Stimulated activated CD4-positive, alpha-beta T cell treated with anti-CD3 and anti-CD28 coated beads, Interleukin-4, amount 100 ng/mL, for 1 hour (primary cell): ENCODE measurements at places on chromosomes 7 and 10.

DNA sequence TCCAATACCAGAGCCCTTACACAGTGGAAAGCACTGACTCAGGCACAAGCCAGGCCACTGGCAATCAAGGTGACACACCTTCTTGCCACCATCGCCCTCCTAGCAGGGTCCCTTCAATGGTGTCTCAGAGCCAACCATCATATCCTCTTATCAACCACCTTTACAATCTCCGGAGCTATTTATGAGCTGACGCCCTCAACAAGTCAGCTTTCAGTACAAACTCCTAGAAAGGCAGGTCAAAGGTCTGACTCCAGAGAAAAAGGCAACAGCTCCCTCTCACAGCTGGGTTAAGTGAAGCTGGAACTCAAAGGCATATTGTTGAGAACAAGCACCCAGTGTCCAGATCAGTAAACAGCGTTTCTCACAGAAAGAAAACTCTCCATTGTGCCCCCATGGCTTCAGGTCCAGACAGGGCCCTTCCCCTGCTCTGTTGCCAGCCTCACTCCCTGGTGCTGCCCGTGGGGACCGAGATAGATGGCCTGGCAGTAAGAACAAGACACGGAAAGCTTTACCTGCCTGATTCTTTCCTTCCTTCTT, 2.4 kb downstream of the ZNF3 start:
- DNase-seq = no peak

- DNase-seq = no peak
These were observed 5.7 kb downstream of the PSMG3 start for GRCh38 chr7:1563981-1564602.

DNA sequence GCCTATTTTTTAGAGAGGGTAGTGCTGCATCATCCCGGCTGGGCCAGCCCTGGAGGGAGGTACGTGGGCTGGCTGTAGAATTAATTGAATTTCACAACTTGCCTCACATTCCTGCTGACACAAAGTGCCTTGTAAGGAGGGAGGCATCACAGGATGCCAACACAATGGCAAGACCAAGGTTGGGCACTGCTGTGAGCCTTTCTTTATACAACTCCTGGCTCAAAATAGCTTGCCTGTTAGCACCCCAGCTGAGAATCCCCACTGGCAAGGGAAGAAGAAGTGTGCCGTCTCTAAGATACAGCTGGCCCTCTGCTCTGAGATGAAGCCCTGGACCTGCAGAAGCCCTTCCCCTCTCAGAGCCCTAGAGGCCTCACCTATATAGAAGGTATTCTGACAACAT, 873.9 kb downstream of the GRID1 start:
- DNase-seq = no peak

- DNase-seq = no peak
These were observed 325.5 kb downstream of the GRID1 start for GRCh38 chr10:86041116-86041515.

DNA sequence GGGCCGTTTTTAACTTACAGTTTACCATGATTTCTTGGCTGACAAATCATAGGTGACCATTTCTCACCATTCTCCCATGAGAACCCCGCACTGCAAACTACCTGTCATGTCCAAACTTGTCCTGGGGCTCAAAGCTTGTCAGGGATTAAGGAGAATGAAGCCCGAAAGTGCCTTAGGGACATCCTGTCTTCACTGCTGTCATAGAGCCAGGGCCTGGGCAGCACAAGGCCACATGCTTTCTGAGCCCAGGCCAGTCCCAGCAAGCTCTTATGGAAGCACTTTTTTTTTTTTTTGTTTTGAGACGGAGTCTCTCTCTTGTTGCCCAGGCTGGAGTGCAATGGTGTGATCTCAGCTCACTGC, 33.9 kb downstream of the CCM2 start:
- DNase-seq = no peak

DNA sequence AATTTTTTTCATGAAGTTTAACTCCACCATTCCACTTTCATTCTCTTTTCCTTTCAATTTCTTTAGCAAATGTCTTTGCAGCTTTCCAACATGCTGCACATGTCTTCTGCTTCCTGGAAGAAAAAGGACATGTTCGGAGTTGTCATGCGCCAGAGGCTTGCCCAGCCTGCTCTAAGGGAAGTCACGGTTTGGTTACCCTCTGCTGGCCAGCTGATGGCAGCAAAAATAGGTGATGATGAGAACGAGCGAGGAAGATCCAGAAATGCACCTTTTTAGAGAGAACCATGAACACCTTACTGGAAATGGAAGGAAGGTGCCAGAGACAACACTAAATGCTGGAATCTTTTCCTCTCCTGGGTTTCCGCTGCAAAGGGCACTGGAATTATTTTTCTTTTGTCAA, 4.9 kb upstream of the ZSCAN21 start:
- DNase-seq = no peak

GRCh38 chr10:107611115-107611514, 446.6 kb upstream of the SORCS1 start:
- no peak for DNase-seq

DNA sequence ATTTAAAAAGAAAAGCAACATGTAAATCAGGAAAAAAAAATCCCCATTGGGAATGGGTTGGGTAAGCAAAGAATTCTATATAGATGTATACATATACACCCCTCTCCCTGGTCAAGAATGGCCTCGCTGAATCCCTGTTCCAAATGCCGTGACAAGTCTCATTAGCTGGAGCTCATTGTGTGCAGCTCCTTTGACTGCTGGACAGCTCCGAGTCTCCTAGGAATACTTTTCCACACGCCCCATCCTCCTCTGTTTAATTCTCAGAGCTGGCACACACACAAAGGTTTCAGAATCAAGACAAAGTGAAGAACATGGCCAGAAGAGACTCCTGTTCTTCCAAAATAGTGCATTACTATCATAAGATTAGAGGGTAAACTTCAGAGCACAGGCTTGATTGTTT, 130.9 kb upstream of the MKLN1 start:
- no peak for DNase-seq

GRCh38 chr10:340646-341045, 205.4 kb downstream of the ZMYND11 start:
- DNase-seq = no peak

GRCh38 chr7:139066315-139066714, 30.5 kb upstream of the ZC3HAV1L start:
- DNase-seq = no peak

DNA sequence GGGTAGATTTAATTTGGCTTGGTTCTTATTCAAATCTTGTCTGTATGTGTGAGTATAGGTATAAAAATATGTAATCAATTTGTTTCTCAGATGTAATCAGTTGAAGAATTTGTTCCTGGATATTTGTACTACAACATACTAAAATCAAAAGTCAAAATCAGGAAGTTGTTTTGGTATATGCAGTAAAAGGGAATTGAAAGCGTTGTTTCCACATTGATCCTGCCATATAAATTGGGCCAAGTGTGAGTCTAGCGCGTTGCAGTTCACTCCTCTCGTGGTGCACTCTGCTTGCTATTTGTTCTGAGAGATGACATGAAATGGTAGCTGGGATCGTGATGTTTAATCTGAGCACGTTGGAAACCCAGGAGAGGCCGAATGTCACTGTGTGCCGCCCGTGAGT, 55.9 kb downstream of the SHH start:
- DNase-seq = no peak

- DNase-seq = no peak
These were observed 71.2 kb downstream of the ADRA2A start for GRCh38 chr10:111148025-111148424.

GRCh38 chr10:63390521-63390920, 75.3 kb downstream of the JMJD1C start:
- no peak for DNase-seq

DNA sequence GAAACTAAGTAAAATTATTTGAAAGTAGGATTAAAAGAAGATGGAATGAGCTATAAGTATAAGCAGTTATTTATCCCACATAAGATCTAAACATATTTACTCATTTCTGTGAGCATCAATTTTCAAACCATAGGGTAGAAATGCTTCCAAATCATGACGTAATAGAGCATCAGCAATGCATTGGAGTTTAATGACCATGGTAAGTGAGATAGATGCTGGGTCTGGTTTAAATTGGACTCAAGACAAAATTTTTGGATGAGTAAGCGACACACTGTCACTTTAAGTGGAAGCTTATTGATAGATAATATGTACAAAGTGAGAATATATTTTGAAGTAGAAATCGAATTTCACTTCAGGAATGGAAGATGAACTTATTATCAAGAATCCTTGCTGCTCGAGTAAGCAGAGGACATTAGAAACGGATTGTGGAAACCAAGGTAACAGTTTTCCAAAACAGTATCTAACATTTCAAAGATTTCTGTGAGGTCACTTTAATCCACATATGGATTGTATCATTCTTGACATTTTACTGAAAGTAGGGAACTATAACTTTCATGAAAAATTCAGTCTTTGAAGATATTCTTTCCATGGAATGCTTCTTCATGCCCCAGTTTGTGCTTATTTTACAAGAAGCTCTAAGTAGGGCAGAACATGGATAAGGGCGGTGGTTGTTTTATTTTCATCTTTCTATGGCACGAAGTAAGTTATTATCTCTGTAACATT, 85.8 kb downstream of the AGMO start:
- no peak for DNase-seq

- no peak for DNase-seq
These were observed 43.9 kb upstream of the PDCD4 start for GRCh38 chr10:110827875-110828274.

DNA sequence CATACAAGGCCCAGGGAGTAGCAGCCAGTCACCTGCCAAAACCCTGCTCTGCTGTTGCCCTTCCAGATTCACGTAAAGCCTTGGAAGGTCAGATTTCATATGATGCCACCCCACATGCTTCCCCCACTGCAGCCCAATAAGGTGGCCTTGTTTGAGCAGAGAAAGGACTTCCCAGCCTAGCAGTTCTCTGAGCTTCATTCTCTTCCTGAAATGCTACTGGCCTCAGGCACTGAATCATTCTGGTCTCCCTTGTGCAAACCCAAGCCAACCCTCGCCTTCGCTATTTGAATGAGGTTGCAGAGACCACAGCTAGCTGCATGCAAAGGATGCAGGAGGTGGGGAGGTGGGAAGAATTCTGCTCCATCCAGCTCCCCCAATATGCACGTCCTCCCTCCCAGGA, 60.3 kb upstream of the PLXNA4 start:
- DNase-seq = no peak

GRCh38 chr7:2943851-2944601, 99.6 kb downstream of the CARD11 start:
- no peak for DNase-seq

- DNase-seq = no peak
These were observed 73.3 kb upstream of the COL13A1 start for GRCh38 chr10:69728335-69728870.

DNA sequence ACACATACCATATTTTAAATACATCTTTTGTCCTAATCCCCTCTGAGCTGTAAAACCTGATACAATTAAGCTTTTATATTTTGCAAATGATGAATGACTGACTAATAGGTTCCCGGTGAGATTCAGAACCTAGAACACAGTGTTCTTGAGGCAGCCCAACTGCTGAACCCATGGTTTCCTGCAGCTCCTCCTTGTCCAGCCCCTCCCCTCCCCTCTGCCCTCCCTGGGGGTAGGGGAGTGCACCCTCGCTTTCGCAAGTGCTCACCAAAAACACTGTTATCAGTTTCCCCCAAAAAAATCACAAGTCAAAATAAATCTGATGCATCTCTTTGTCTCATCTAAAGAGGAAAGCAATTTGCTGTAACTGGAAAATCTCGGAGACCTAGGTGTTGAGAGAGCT, 602.8 kb downstream of the KCNMA1 start:
- DNase-seq = no peak

DNA sequence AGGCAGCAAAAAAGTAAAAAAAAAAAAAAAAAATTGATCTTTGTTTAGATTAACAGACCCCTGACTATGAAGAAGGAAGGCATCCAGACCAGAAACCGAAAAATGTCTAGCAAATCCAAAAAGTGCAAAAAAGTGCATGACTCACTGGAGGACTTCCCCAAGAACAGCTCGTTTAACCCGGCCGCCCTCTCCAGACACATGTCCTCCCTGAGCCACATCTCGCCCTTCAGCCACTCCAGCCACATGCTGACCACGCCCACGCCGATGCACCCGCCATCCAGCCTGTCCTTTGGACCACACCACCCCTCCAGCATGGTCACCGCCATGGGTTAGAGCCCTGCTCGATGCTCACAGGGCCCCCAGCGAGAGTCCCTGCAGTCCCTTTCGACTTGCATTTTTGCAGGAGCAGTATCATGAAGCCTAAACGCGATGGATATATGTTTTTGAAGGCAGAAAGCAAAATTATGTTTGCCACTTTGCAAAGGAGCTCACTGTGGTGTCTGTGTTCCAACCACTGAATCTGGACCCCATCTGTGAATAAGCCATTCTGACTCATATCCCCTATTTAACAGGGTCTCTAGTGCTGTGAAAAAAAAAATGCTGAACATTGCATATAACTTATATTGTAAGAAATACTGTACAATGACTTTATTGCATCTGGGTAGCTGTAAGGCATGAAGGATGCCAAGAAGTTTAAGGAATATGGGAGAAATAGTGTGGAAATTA, 19.4 kb downstream of the GATA3 start:
- no peak for DNase-seq

DNA sequence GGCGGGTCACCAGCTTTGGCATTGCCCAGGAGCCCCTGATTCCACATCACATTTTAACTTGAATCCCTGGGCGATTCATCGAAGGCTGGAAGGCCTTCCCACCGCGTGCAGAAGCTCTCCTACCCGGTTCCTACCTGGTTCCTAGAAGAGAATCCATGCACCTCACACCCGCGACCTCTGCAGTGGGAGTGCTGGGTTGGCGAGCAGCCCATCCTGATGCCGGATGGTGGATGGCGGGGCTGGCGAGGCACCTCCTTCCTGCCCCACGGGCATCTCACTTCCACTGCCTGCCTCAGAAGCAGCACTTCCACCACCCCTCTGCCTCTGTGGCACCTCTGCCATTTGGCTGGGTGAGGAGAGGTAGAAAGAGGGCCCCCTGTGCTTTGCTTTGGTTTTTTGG, 32.0 kb downstream of the NUB1 start:
- no peak for DNase-seq
